ENCODE measurements at places on chromosomes 5 and 9. TPM values are rescaled to one million over a fixed set of nuclear protein-coding genes. Genes with fewer than 3 reads are reported as not detected.

DNA sequence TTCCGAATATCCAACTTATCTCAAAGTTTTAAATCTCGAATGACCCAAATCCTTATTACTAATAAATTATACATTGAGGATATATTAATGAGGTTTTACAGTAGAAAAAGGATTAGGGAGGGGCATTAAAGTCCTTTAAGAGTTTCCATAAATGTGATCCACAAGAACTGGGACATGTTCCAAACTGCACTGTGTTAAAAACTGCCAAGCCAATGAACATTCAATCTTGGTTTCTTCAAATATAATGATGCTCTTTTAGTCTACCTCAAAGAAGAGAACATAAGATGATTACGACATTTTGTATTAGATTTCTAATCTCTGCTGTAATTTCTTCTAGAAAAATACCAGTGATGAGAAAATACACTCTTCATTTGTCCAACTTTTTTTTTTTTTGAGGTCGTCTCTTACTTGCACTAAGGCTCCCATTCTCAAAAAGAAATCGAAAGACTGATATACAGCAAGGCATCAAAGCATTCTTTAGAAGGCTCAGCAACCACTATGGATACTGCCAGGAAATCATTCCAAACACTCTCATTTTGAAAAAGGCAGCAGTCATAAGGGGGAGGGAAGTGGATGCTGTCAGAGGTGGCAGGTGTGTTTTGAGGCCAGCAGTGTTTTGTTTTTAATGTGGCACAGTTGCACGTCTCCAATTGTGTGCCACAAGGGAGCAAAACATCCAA, 1.7 kb downstream of the PTAR1 start:
- no peaks in the 10 kb centered on the region for H3K36me3 ChIP-seq
- peak; percentile 71 for DNase-seq
- peak overlapping the region; percentile 19 for H3K27ac ChIP-seq
- H3K4me1 ChIP-seq: peaks cover 15% of the 10 kb centered on the region
- H3K4me3 ChIP-seq: peak overlapping the region; percentile 40

Gene IFNA21
- total RNA-seq: not detected

- DNase-seq: no peak
- H3K27ac ChIP-seq: no peak overlapping the region
- no peak overlapping the region for H3K4me3 ChIP-seq
- H3K36me3 ChIP-seq: peaks cover 3% of the 10 kb centered on the region
- no peaks in the 10 kb centered on the region for H3K4me1 ChIP-seq
- H3K27me3 ChIP-seq: no peaks in the 10 kb centered on the region
Observed at GRCh38 chr5:61504143-61504770, 172.2 kb downstream of the ZSWIM6 start.

DNA sequence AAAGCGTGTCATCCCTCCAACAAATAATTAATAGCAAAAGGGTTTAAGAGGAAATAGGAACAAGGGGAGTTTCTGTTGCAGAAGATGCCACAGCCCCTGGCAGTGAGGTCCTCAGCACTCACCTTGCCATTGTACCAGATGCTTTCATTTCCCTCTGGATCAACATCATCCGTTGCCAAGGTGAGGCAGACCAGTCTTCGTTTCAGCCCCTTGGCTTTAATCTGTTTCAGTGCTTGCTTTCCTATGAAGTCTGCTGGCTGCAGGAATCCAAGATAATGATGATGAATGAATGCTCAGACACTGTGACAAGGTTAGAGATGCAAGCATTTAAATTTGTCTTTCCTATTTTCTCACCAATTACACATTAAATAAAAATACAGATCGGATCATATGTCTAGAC, 20.0 kb upstream of the ARSB start:
- no peaks in the 10 kb centered on the region for H3K27me3 ChIP-seq
- DNase-seq: no peak
- H3K4me3 ChIP-seq: no peak overlapping the region
- no peak overlapping the region for H3K27ac ChIP-seq
- no peaks in the 10 kb centered on the region for H3K36me3 ChIP-seq
- peaks cover 3% of the 10 kb centered on the region for H3K4me1 ChIP-seq

Gene CBY3
- not detected for total RNA-seq

Gene OR2V2
- total RNA-seq: not detected

DNA sequence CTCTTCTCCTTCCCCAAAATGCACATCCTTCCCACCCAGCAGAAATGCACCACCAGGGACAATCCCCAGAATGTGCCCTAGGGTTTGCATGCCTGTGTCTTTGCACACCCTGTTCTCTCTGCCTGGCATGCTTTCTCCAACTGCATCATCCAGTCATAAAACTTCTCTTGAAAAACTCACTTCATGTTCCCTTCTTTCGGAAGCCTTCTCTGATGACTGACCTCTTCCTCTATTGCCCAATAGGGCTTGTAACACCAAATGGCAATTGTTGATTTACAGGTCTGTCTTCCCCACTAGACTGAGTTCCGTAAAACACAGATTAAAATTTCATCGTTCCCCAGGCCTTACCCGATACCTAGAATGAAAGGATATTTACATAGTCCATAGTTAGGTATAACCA, 83.1 kb upstream of the SPOCK1 start:
- H3K36me3 ChIP-seq: no peaks in the 10 kb centered on the region
- H3K27me3 ChIP-seq: peaks cover 5% of the 10 kb centered on the region
- DNase-seq: no peak
- H3K4me1 ChIP-seq: no peaks in the 10 kb centered on the region
- no peak overlapping the region for H3K4me3 ChIP-seq

DNA sequence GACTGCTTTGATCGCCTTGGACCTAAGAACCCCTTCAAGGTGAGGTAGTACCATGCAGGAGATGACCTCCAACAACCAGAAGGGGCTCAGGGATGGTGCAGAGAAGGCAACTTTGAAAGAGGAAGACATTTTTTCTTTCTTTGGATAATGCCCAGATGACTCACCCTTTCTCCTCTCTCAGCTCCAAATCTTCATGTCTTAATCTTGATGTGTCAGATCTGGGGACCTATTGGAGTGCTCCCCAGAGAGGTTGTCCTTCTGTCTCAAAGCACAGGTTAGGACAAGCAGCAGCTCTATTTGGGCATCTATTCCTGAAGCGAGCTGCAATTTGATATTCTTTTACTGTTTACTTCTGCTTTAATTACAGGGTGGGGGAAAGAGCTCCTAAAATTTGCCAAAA, 229.9 kb upstream of the MAP3K1 start:
- peak; percentile 18 for DNase-seq
- H3K4me1 ChIP-seq: no peaks in the 10 kb centered on the region
- H3K36me3 ChIP-seq: no peaks in the 10 kb centered on the region

Gene SVEP1
- 1.1 TPM for total RNA-seq

GRCh38 chr5:127887282-127887681, 184.1 kb downstream of the CCDC192 start:
- H3K27me3 ChIP-seq: peaks cover 2% of the 10 kb centered on the region
- H3K36me3 ChIP-seq: no peaks in the 10 kb centered on the region
- DNase-seq: no peak
- no peak overlapping the region for H3K27ac ChIP-seq
